ENCODE measurements at places on chromosomes 3 and 15.

DNA sequence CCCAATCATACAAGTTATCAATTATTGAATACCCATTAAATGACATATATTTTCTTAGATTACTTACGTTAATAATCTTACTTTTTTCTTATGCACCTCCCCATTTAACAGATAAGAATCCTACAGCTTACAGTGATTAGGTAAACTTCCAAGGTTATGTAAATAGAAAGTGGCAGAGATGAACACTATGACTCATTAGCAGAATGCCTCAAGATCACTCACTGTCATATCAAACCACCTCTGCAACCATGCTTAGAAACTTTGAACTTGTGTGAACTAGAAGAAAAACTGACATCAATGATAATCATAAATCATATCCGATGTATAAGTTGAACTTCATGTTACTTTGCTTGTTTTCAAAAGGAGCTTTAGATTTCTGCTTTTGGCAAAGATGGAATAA lies 911.6 kb upstream of the ARPP21 start:
- no peak for DNase-seq

GRCh38 chr3:167772992-167773391 lies 37.5 kb downstream of the SERPINI1 start:
- DNase-seq, result no peak

DNA sequence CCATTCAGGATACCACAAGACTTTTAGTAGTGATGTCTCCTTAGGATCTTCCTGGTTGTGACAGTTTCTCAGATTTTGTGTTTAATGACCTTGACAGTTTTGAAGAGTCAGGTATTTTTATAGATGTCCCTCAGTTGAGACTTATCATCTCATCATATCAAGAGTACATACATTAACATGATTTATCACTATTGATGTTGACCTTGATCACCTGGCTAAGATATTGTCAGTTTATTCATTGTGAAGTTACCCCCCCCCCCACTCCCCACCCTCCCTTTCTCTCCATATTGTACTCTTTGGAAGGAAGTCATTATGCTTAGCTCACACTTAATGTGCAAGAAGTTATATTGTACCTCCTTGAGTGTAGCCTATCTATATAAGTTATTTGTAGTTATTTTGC lies 42.9 kb downstream of the MGA start:
- DNase-seq, result no peak

GRCh38 chr3:47008851-47009224 lies 29.4 kb downstream of the NBEAL2 start:
- no peak for DNase-seq

Data from right renal pelvis (tissue), 4 donors.